ENCODE measurements at places on chromosomes 1 and 21.

GRCh38 chr1:183164963-183165362 is 21.1 kb upstream of the LAMC2 start:
- no peak for DNase-seq

GRCh38 chr1:200561856-200562214 is 58.7 kb downstream of the KIF14 start:
- DNase-seq, result no peak

DNA sequence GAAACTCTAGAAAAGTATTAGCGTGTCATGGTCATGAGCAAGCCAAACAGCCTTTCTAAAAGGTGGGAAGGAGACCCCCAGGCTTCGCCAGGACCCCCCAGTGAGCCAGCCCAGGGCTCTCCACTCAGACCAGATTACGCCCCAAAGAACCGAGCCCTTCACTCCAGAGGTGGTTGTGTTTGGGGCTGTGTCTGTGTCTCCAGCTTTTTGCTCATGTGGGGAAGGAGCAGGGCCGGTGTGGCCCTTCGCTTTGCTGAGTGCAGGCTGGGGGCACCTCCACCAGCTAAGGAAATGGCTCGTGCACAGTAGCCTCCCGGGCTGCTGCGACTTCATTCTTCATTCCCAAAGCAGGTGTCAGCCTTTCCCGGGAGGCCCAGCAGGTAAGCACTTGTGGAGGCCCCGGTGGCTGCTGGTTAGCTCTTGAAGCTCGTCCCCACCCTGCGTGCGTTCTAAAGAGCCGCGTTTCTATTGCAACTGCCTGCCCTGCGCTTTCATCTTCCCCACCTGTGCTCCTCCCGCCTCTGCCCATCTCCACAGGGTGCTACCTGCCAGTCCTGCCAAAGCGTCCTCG is 531 bp downstream of the TSPEAR start:
- DNase-seq, result no peak

GRCh38 chr1:243251539-243251938 is 3.5 kb downstream of the CEP170 start:
- no peak for DNase-seq

DNA sequence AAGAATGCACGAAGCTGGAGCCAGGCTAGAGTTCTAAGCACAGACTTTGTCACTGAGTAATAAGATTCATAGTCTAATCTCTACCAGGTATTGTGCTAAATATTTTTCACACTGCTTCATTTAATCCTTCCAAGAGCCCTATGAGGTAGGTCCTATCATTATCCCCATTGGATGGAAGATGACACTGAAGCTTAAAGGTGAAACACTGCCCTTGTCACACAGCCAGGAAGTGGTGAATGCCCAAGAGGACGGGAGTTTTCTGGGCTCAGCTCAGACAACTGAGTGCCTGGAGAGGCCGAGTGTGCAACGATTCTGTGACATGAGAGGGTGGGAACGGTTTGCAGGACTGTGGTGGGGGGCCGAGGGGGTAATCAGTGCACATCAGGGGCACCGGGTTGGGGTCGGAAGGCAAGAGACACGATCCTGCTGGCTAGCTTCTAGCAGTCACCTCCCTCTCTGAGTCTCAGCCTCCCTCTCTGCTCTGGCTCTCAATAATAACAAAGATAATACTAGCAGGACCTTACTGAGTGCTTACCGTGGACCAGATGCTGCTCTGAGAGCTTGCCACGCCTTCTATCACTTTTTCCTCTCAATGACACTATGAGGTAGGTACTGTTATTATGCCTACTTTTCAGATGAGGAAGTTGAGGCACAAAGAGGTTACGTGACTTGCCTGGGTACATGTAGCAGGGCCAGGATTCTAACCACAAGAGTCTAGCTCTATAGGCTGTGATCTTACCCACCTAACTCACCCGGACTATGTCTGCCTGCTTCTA is 12.4 kb downstream of the KCNQ4 start:
- DNase-seq, result no peak

GRCh38 chr1:244854865-244855578 is 9.3 kb downstream of the HNRNPU start:
- DNase-seq, result no peak

- DNase-seq, result no peak
Observed at GRCh38 chr1:78607334-78607927, 12.8 kb upstream of the IFI44L start.

- DNase-seq, result no peak
Observed at GRCh38 chr1:61338899-61339298, 256.5 kb downstream of the NFIA start.

DNA sequence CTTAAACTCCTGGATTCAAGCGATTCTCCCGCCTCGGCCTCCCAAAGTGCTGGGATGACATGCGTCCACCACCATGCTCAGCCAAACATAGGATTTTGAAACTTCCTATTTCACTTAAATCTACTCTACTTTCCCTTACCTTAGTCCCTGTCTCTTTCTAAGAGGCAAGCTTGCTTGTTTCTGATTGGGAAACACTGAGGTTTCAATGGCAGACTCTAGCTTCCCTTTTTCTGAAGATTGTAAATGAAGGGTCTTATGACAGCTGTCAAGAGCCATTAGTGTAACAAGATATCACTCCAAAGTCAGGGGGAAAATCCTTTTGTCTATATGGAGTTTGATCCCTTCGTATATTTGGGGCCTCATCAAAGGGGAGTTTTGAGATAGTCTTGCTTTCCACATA is 23.5 kb upstream of the LMO4 start:
- no peak for DNase-seq

- DNase-seq, result no peak
Observed at GRCh38 chr1:237687804-237688203, 202.9 kb downstream of the ZP4 start.

GRCh38 chr1:226424221-226425003 is 16.5 kb upstream of the PARP1 start:
- DNase-seq, result peak; percentile 20

GRCh38 chr1:218970397-218970990 is 203.2 kb upstream of the LYPLAL1 start:
- no peak for DNase-seq

GRCh38 chr21:42215942-42216725 is 2.8 kb upstream of the ABCG1 start:
- DNase-seq, result no peak

Measured in SHP77 treated with DMSO at 0.1 percent for 48 hours (cell line).